ENCODE measurements at places on chromosomes 6 and 20. TPM values are rescaled to one million over a fixed set of nuclear protein-coding genes. Genes with fewer than 3 reads are reported as not detected.

Gene C4A
- total RNA-seq: 43.2 TPM

Gene DLL1
- total RNA-seq: 1.6 TPM

Gene SUMO4
- total RNA-seq: 1.2 TPM

DNA sequence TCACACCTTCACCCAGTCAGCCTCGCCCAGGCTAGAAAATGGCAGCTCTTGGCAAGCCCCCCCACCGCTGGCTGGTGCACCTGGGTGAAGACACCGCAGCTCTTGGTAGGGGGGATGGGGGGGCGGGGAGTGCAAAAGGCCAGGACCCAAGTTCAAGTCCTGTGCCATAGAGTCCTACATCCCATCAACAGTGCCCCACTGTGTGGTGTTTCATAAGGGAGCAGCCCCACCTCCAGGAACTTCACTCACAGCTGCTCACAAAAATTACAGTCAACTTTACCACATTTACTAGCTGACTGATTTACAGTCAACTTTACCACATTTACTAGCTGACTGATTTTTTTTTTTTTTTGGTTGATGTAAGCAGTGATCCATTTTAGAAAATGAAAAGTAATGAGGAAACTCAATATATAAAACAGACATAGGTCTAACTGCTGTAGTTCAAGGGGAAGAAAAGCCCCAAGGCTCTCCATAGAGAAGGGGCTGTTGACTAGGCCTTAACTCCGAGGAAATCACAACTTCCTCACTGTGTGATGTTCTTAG, 208.9 kb upstream of the SNX9 start:
- no peak for DNase-seq
- no peak overlapping the region for H3K27ac ChIP-seq
- no peaks in the 10 kb centered on the region for H3K36me3 ChIP-seq
- H3K27me3 ChIP-seq: no peaks in the 10 kb centered on the region

GRCh38 chr6:8131265-8131897, 29.0 kb upstream of the EEF1E1 start:
- no peak overlapping the region for H3K27ac ChIP-seq
- DNase-seq: peak; percentile 39
